HFF-Myc (cell line): ENCODE measurements at places on chromosomes 11 and 22.

DNA sequence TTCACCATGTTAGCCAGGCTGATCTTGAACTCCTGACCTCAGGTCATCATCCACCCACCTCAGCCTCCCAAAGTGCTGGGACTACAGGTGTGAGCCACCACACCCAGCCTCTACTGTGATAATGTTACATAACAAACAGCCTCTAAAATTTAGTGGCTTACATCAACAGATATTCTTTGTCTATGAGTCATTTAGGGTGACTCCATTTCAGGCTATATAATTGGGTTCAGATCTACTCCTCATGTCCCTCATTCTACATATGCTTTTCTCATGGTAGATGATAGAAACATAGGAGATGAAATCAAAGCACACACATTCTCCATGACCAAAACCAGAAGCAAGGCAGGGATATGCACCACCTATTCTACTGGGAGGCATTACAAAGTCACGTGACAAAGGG, 72.7 kb downstream of the SIK2 start:
- peak; percentile 29 for DNase-seq

- no peak for DNase-seq
Measured at GRCh38 chr11:65429724-65430405, 7.3 kb downstream of the NEAT1 start.

DNA sequence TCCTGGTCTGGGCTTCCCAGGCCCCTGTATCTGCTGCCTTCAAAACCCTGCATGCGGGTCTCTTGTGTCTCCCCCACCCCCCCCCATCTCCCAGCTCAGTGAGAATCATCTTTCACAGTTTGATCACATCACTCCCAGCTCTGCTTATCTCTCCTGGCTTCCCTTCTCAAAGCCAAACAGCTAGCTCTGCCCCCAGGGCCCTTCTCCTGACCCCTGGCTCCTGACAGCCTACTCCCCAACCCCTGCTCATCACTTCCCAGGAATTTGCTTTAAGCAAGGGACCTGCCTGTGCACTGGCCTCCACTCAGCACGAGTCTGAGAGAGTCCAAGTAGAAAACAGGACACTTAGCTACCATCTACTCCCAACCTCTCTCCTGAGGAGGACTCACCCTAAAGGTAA, 342.7 kb downstream of the TENM4 start:
- DNase-seq = no peak

DNA sequence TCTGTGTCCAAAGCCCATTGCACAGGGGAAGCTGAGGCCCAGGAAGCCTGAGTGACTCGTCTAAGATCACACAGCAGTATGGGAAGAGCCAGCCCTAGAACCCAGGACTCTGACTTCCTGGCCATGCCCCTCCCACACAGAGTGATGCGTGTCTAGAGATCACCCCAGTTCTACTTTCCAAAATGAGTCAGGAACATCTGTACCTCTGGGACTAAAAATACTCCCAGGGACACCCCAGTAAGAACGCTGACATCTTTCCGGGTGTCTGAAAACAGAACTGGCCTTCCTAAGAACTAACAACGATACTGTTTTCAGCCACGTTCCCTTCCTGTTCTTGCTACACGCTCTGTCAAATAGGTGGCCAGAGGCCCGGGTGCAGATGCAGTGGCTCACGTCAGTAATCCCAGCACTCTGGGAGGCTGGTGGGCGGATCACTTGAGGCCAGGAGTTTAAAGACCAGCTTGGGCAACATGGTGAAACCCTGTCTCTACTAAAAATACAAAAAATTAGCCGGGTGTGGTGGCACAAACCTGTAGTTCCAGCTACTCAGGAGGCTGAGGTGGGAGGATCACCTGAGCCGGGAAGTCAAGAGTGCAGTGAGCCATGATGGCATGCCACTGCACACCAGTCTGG, 21.7 kb upstream of the PDGFB start:
- no peak for DNase-seq

GRCh38 chr11:36347384-36347906, 51.4 kb downstream of the PRR5L start:
- no peak for DNase-seq

- DNase-seq = no peak
Measured at GRCh38 chr11:71991494-71991893, 7.2 kb upstream of the IL18BP start.

DNA sequence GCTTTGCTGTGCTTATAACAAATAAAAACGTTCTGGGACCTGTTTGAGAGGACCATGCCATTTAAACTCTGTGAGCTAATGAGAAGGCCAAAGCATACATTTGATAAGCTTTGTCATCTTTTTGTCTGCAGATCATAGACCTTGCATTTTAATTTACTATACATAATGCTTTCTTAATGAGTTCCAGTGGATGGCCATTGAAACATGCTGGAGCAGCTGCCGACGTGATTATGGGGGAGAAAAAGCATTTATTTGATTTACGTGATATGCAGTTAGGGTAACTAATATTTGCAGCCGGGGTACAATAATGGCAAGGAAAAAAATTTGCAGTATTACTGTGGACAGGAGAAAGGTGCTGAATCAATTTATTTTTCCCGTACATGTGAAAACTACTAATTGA, 240.2 kb downstream of the FAT3 start:
- no peak for DNase-seq

DNA sequence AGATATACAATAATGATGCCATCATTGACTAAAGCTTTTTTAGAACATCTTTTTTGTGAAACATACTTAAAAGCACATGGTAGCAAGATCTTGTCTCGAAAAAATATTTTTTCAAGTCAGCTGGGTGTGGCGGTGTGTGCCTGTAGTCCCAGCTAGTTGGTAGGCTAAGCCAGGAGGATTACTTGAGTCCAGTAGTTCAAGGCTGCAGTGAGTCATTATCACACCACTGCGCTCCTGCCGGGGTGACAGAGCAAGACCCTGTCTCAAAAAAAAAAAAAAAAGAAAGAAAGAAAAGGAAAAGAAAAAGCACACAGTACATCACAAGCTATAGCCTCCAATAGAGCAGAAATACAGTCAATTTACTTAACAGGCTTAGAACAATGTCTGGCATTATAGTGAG, 37.0 kb downstream of the ENTHD1 start:
- DNase-seq = no peak

DNA sequence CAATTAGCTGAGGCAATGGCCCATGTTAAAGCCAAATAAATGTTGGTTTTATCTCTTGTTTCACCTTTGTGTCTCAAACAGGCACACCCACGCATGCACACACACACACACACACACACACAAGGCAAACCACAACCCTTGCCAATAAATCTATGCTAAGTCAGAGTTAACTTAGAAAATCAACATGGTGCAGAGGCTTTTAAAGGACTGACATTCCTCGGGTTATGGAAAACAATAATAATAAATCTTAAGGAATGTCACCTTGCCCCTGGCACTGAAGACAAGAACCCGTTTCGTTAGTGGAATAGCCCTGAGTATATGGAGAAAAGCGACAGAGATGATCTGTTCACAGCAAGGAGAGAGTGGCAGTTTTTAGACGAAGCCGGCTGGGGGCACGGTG, 326.3 kb downstream of the NTM start:
- DNase-seq = no peak

DNA sequence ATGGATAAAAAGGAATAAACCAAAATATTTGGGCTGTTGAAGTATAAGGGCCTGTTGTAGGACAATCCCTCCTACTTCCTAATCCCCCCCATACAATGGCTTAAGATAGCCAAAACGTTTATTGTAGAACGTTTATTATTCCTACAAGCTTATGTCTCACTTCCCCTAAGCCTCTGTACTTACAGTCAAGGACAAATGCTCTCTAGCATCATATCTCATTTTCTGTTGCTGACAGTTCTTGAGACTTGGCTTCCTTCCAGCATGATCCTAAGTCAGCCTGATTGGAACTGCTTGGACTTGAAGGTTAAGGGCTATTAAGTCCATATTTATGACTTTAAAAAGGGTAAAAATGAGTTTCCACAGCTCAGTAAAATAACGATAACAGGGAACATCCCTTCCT, 8.8 kb downstream of the MISFA start:
- no peak for DNase-seq

GRCh38 chr22:35605851-35606481, 11.2 kb downstream of the MB start:
- DNase-seq = no peak

GRCh38 chr22:45098056-45098455, 65.7 kb upstream of the NUP50 start:
- DNase-seq = no peak

DNA sequence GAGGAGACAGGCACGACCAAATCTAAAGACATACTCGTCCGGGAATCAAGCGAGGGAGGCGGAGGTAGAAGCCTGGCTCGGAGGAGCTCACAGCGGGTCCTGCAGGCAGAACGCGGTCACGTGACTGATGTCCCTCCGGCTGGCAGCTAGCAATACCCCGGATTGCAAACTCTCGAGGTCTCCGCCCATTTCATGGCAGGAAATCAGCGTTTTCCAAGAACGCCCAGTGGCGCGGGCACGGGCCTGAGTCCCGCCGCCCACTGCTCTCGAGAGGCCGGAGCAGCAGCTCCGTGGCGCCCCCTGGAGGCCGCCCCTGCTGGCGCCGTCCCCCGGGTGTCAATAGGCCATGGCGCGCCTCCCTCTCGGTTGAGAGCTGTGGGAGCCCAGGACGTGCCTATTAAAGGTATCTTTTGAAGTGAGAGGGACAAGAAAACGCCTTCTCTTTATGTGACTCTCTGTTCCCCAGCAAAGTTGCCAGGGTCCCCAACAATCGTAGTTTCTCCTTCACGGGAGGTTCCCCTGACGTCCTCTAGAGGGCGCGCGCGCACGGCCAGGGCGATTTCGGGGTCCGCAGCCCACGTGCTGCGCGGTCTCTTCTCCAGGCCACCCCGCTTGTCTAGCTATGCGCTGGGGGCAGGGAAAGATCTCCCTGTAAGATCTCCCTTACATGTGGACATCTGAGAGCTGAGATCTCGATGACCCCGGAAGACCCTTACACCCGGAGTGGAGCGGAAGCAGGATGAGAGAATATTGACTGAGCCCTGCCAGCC, 37.3 kb upstream of the RBFOX2 start:
- DNase-seq = peak; percentile 87

- DNase-seq = no peak
Measured at GRCh38 chr11:62482753-62483152, 63.9 kb downstream of the AHNAK start.

GRCh38 chr22:40128989-40129388, 48.7 kb upstream of the TNRC6B start:
- DNase-seq = no peak

DNA sequence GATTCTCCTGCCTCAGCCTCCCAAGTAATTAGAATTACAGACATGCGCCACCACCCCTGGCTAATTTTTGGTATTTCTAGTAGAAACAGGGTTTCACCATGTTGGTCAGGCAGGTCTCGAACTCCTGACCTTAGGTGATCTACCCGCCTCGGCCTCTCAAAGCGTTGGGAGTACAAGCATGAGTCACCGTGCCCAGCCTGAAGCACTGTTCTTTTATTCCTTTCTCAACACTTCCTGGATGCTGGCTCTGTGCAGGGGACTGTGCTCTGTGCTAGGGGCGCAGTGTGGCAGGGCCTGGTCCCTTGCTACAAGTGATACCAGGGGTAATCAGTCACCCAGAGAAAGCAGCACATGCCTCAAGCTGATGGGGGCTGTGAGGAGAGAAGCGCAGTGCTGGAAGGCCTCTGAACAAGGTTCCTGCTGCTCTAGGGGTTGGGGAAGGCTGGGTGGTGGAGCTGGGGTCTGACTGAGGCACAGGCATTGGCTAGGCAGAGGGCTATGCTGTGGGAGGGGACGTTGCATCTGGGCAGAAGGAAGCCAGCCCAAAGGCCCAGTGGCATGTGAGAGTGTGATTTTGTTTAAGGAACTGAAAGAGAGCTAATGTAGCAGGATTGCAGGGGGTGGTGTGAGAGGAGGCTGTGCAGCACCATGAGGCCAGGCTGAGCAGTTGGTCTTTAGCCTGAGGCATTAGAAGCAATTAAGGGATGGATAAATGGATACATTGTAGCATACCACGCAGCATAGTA, 42.5 kb downstream of the CABIN1 start:
- no peak for DNase-seq

- no peak for DNase-seq
Measured at GRCh38 chr11:26593691-26594090, 21.6 kb upstream of the MUC15 start.

DNA sequence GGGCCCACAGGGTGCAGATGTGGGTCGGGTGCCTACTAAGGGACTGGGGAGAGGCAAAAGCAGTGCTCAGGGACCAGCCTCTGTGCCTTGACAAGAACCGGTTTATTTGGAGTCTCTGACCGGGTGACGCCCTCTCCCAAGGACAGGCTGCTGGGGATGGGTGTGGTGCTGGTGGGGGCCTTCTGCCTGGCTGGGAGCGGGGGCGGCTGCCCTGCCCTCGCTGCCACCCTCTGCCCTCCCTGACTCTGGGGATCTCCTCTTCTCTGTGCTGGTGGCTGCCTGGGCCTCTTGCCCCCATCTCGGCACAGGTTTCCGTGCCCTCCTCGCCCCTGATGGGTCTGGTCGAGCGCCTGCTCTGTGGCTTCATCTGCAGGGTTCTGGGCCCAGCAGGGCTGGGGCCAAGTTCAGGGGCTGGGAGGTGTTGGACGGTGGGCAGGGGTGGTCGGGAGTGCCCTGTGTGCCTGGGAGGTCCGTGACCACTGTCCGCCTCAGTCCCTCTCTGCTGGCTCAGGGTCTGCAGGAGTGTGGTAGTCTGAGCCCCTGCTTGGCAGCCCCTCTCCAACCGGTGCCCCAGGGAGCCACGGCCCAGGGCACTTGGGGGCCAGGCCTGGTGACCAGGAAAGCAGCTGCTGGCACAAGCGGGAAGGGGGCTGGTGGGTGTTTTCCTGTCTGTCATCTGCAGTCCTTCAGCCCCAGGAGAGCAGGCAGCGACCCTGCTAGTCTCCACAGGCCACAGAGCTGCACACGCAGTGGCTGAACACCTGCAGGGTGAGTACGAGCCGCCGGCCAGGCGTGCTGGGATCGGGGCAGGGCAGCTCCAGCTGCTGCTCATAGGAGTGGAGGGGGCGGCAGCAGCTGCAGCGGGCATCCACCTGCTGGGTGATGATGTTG, 23.5 kb downstream of the MUC6 start:
- DNase-seq = no peak

DNA sequence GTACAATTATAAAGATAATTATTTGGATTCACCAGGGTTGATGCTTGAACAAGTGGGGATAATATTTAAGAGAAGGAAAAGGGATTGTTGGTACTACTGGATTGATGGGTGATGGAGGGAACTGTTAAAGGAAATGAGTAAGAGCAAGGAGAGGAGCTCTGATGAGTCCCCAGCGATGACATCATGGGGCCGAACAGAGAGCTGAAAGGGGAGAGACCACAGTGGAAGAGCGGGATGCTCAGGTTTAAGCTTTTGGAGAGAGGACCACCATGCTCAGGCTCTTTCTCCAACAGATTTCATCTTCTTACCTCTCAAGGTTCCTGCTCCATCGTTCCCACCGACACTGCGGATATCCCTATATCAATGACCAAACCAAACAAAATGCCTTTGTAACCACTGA, 568.7 kb downstream of the ETS1 start:
- DNase-seq = no peak

DNA sequence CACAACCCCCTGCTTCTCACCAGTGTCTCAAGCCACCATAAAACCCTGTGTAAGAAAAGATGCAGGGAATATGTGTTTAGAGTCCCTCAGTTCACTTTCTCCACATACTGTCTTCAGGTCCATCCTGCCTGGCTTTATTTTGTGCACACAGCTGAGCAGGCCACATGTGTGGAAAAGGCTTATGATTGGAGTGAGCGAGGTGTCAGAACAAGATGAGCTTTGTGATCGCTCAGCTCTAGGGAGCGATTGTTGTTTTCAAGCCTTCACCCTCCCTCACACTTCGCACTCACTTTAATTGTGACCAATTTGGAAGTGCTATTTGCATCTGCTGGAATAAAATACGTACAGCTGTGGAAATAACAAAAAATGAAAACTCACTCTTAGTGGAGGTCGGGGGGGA, 931.1 kb upstream of the TENM4 start:
- DNase-seq = no peak
